ENCODE measurements at places on chromosomes 3 and 15.
A peak's percentile ranks its signal among the peaks of the same experiment; 100 is the strongest.

- no peak for DNase-seq
These were observed 310.5 kb upstream of the THBS1 start for GRCh38 chr15:39270221-39270855.

DNA sequence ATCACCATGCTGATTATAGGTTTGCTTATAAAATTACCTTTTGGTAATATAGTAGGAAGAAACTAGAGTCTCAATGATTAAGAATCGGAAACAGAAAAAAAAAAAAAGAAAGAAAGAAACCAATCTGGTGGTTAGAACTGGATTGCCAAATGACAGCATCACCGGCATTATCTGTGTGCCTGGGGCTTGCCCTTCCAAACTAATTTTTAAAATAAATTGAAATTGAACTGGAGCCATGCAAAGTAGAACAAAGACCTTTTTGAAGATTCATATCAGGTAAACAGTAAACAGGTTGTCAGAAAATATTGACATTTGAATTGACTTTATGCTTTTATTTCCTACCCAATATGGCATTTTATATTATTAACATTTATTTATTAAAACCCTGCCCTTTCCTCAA is 11.2 kb upstream of the CPB1 start:
- no peak for DNase-seq

- DNase-seq: no peak
These were observed 230.5 kb downstream of the MFSD1 start for GRCh38 chr3:159032311-159032710.

DNA sequence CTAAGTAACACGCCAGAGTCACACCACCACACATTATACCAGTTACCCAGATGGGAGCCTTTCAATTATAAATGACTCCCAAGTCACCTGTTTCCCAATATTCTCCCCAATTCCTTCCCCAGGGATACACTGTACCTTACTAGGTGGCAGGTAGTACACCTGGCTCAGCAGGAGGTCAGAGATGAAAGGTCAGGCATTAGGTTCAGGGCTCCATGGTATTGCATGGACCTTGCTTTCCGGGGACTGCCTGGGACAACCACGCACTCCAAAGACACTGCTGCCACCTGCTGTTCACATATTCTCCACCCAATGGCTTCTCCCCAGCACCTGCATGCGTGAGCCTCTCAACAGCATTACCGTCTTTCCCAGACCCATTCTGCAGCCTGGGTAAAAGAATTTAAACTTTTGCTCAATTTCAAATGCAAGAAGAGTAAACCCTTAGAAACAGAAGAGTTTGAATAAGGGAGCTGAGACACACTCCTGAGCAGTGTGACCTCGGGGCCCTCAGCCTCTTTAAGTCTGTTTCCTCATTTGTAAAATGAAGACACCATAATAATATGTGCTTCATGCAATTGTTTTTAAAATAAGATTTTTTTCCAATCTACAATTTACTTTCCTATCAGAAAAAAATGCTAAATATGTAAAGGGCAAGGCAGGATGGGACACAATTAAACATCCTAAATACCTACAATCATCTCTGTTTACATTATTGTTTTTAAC is 28.0 kb upstream of the LACTB start:
- DNase-seq: peak; percentile 44

DNA sequence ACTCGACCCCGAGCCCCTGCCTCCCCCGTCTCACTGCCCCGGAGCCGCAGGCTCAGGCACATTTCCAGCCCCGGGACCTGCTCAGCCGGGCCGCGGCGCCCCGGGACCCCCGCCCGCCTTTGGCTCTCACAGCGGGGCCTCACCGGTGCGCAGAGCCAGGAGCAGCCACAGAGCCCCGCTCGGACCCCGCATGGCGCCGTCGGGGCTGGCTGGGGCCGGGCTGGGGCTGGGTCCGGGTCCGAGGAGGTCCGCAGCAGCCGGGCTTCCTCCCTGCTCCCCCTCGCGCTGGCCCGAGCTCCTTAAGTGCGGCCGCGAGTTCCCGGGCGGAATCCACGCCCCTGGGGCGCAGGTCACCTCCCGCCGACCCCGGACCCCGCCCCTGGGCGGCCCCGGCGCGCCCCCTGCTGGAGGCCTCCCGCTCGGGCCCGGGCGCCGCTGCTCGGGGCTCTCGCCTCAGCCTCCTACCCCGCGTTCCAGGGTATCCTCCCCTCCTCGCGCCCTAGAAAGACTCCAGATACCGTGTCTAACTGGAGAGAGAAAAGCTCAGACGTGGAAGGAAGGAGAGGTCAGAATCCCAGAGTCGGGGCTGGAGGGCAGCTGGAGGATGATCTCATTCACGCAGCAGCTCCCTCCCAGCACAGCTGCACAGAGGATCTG is at the start of gene MELTF:
MELTF (minus strand) TSS at position 307 of the 657 bp plus-strand sequence; CDS start at position 192, 115 bp downstream.
- DNase-seq: peak; percentile 11

DNA sequence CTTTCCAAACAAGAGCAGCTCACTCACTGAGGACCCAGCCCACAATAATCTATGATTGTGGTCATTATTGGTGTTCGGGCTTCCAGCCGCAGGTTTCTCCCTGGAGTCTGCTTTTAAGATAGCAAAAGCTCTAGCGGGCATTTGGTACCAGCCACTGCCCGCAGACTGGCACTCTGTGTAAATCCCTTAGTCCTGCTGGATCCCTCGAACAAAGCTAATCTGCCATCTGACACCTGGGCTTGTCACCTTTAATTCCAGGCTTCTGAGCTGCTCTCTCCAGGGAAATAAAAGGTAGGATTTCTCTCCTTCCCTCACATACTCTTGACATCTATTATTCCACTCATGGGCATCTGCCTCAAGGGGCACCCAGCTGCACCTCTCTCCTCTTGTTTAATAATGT is 158.7 kb downstream of the PDCD6IP start:
- DNase-seq: no peak

- DNase-seq: no peak
These were observed 185.8 kb upstream of the TTC14 start for GRCh38 chr3:180416111-180416594.

- no peak for DNase-seq
These were observed 15.8 kb upstream of the GRM2 start for GRCh38 chr3:51691021-51691420.

DNA sequence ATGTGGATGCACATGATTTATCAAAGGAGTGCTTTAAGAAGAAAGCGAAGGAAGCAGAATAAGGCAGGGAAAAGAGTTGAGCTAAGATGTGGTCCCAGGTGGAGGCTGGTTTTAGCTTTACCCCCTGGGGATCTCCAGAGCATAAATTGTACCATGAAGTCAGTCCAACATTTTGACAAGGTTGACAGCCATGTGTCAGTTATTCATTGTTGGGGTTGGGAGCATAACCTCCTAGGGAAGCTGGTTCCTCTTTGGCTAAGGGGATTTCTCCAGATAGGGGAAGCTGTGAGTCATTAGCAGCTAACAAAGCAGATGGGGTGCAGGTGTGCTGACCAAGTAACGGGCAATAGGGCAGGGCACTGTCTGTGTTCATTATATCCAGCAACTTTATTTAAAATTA is 123.7 kb upstream of the IGSF10 start:
- no peak for DNase-seq

DNA sequence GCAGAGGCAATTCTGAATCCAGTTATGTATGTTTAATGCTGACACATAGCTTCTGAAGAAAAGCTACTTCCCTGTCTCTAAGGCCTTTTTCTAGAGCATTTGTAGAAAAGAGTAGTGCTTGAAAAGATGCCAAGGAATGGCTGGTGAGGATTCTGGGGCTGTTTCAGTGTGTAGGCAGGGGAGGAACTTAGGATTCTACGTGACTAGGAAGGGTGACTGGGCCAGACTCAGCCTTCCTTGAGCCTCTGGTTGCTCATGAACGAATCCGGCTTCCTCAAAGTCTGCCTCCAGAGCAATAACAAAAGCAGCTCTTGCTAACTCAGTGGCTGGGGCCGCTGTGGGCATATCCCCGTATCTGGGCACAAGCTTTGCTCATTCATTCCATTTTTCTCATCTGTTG is 104.8 kb upstream of the WNT5A start:
- DNase-seq: no peak

- no peak for DNase-seq
These were observed 56.5 kb downstream of the HERC2 start for GRCh38 chr15:28265334-28266019.

DNA sequence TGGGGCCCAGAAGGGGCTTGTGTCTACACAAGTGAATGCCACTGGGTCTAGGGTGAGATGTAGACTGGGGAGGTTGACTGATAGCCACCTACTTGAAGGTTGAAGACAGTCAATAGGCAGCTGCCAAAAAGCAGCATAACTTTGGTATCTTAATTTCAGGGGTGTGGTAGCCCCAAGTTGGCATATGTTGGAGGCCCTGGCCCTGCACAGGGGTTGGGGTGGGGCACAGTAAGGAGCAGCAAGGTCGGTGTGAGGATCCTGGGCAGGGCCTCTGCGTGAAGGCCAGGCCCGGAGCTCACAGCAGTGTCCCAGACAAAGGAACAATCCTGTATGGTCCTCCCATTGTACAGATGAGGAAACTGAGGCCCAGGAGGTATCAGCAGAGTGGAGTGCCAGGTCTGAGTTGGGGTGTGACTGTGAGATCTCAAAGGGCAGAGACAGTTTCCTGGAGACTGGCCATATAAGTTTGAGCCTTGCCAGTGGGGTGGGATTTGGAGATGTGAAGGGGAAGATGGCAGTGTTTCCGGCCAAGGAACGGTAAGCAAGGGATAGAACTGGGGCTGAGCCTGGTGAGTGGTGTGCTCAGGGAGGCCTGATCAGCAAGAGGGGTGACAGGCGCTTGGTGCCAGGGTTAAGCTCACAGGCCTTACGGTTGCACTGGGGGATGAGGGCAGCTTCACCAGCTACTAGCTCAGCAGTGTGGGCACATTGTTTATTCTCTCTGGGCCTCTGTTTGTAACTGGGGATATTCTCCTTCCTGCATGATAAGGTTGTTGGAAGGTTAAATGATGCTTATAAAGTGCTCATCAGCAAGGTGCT is 1.7 kb downstream of the KLHL40 start:
- no peak for DNase-seq

DNA sequence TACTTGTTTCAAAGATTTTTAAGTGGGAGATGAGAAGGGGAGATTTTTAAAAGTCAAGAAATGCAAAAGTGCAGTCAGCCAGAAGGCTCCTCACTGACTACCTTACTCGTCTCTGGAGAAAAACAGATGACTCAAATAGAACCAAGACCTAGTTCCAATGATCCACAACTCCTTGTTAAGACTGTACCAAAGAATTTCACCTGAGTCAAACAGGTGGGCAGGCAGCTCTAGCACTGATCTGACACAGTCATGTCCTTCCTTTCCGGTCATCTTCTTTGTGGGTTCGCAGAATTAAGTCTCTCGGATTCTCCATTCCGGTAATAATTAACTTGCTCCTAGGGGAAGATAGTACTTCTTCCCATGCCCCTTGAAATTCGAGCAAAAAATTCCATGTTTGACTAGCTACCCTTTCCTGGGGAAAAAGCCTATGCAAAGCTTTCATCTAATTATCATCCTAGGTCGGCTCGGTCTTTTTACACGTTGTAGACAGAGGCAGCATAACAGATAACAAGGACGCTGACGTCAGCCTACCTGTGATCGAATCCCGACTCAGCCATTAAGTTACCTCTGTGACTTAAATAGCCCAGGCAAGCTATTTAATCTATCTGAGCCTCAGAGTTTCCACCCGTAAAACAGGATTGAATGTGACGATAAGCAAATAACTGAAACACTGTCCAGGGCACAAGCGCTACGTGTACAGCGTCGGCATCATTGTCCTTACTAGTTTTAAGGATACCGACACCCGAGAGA is 758 bp downstream of the SELENOK start:
- DNase-seq: no peak

GRCh38 chr15:49769225-49769624 is 148.4 kb downstream of the DTWD1 start:
- DNase-seq: peak; percentile 29

- DNase-seq: peak; percentile 32
These were observed 549.4 kb upstream of the MDFIC2 start for GRCh38 chr3:70861855-70862254.

DNA sequence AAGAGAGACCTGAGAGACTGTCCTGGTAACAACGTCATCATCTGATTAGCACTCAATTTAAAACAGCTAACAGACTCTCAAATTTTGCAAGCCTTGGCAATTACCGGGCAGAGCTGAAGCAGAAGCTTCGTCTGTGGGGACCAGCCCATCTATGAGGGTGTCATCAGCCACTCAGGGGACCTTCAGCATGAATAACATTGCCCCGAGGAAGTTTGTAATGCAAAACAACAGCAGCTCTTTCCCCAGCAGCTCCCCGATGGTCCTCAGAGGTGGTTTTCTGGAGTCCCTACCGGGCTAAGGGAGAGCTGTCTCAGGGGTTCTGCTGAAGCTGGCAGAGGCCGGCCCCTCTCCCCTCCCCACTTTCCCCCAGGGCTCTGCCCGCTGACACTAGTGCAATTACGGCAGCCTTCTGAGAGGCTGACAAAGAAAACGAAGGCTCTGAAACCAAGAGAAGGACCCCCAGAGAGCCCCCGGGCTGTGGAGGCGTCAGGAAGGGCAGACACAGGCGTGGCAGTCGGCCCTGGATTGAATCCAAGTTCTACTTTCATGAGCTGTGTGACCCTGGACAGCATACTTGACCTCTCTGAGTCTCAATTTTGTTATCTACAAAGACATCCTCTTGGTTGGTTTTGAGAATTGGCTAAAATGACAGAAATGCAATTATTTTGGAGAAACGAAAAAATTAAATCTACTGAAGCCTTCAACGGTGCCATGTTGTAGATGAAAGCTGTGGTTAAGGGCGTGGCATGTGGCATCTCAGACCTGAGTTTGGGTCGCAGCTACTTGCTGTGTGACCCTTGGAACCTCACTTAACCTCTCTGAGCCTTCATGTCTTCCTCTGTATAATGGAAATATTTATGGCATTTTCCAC is 102.1 kb upstream of the TLE3 start:
- DNase-seq: no peak

- no peak for DNase-seq
These were observed 55.2 kb upstream of the ACAN start for GRCh38 chr15:88748081-88748480.

- no peak for DNase-seq
These were observed 146.4 kb downstream of the EPHA6 start for GRCh38 chr3:96960661-96961330.

- no peak for DNase-seq
These were observed 36.9 kb downstream of the APBA2 start for GRCh38 chr15:28922707-28923012.

DNA sequence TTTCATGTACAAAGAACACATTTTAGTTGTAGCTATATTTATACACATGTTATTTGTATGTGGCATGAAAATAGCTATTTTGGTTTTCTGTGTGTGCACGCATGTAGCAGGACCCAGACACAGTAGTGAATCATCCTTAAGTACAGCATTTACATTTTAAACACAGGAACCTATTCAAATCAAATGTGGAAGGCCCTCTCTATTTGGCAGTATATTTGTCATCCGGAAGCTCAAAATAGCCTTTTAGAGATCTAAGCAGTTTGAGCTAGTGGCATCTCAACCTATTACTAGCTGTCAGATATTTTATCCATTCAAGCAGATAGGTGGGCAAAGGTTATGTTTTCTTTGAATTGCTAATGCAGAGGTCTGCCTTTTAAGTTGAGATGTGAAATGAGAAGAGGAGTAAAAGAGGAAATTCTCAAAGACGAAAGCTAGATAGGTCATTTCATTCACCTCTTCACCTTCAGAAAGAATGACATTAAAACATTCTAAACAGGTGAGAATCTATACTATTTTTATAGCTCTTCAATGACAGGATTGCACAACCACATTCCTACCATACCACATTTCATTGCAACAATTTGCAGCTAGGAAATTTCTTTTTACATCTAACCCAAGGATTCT is 46.3 kb upstream of the TIPARP start:
- no peak for DNase-seq

- no peak for DNase-seq
These were observed 2.0 kb downstream of the SMC4 start for GRCh38 chr3:160401291-160402095.

- no peak for DNase-seq
These were observed 320 bp upstream of the ACAN start for GRCh38 chr15:88802991-88803240.

- DNase-seq: no peak
These were observed 102.2 kb upstream of the LPP start for GRCh38 chr3:188051801-188052168.
